Activated CD4-positive, alpha-beta T cell treated with anti-CD3 and anti-CD28 coated beads, Interleukin-2, amount 50 U/mL, for 1 hour (primary cell): ENCODE measurements at places on chromosomes 6 and 20.

DNA sequence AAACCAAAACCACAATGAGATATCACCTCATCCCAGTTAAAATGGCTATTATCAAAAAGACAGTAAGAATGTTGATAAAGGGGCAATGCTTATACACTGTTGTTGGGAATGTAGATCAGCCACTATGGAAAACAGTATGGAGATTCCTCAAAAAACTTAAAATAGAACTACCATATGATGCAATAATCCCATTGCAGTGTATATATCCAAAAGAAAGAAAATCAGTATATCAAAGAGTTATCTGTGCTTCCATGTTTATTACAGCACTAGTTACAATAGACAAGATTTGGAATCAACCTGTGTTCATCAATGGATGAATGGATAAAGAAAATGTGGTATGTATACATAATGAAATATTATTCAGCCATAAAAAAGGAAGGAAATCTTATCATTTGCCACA is 3.5 kb upstream of the FABP7 start:
- DNase-seq, result no peak

GRCh38 chr6:107917451-107918375 is 40.3 kb downstream of the SEC63 start:
- no peak for DNase-seq

GRCh38 chr6:161356167-161356854 is 82.5 kb upstream of the AGPAT4 start:
- no peak for DNase-seq

- no peak for DNase-seq
These were observed 51.1 kb downstream of the ENPP1 start for GRCh38 chr6:131858765-131859415.
